ENCODE measurements at places on chromosomes 3 and 15.

GRCh38 chr3:32850226-32850625 is 32.4 kb downstream of the TRIM71 start:
- no peak for DNase-seq

DNA sequence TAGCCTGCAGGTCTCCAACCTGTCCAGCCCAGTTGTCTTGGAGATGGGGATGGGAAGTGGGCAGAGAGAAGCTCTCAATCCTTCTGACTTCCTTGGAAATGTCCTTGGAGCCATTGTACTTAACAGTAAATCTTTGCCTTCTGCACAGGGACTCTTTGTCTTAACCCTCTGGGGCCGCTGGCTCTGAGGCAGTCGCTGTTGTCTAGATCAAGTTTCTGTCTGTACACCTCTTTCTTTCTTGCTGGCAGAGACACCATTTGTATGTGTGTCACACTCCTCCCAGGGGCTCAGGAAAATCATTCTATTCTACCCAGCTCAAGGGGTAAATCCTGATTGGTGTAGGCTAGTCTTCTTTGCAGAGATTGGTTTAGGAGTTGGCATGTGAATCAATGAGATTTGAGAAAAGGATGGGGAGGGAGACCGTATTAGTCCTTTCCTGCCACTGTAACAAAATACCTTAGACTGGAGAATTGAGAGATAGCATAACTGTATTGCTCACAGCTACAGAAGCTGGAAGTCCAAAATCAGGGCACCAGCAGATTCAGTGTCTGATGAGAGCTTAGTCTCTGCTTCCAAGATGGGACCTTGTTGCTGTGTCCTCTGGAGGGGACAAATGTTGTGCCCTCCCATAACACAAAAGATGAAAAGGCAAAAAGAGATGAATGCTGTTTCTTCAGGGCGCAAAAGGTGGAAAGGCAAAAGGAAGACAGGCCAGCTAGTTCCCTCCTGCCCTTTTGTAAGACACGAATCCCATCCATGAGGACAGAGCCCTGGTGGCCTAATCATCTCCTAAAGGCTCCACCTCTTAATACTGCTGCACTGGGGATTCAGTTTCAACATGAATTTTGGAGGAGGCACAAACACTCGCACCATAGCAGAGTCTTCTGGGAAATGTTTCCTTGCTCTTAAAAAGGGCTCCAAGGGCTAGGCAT is 66.3 kb downstream of the PPCDC start:
- no peak for DNase-seq

DNA sequence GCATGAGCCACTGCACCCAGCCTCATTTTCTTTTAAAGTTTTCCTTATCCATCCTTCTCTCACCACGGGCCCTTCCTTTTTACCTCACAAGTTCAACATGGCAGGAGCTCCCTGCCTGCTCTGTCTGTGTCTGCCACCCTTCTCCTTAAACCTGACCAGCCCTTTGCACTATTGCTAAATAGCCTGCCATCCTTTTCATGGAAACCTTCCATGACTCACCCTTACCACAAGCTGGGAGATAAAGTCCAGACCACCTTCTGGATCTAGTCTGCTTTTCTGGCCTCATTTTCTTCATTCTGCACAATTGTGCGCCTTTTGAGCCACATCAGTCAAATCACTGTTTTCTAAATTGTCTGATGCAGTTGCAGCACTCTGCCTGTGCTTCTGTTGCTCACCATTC is 8.9 kb downstream of the PARP14 start:
- no peak for DNase-seq

DNA sequence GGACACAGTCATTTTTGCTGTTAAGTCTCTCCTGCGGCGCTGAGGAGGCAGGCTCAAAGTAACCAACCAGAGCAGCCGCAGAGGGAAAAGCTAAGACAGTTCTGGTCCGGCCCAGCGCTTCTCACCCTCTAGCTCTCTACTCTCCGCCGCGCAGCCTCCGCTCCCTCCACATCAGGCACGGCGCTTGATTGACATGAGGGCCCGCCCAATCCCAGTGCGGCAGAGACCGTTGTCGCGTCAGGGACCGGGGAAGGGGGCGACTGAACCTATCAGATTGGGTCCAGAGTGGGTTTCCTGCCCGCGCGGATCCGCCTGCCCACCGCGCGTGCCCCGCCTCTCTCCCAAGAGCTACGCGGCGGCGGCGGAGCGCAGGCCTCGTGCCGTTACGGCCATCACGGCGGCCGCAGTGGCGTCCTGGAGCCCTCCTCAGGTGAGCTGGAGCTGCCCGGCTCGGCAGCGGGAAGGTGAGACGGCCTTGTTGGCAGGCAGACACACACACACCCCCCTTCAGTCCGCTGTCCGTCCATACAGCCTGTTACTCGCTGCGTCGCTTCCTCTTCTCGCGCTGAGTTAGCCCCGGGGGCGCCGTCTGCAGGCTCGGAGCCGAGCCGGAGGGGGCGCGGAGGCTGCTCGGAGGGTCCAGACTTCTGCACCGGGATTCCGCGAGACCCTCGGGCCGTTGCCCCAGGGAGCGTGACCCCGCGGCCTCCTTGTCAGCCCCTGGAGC is at the start of gene NCK1:
Gene NCK1, plus strand, starts transcription at position 319 of the 727 bp plus-strand sequence. CDS start 65,794 bp downstream, outside the sequence.
- peak; percentile 96 for DNase-seq

DNA sequence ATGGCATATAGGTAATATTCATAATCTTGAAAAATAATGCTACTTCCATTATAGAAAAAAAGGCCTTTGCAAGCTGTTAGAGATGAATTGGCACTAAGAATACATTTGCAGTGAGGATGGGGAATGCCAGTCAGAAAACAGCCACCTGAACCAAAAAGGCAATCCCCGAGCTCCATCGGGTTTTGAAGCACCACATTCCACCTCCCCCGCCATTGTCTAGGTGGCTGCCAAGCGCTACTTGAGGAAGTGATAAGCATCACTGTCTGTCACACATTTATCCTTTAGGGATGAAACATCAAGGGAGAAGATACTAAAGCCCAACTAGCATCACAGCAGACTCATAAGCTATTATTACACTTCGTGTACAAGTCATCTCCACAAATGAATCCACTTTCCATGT is 112.8 kb downstream of the OSBPL10 start:
- no peak for DNase-seq

GRCh38 chr3:73556520-73557372 is 68.0 kb downstream of the PDZRN3 start:
- peak; percentile 32 for DNase-seq

DNA sequence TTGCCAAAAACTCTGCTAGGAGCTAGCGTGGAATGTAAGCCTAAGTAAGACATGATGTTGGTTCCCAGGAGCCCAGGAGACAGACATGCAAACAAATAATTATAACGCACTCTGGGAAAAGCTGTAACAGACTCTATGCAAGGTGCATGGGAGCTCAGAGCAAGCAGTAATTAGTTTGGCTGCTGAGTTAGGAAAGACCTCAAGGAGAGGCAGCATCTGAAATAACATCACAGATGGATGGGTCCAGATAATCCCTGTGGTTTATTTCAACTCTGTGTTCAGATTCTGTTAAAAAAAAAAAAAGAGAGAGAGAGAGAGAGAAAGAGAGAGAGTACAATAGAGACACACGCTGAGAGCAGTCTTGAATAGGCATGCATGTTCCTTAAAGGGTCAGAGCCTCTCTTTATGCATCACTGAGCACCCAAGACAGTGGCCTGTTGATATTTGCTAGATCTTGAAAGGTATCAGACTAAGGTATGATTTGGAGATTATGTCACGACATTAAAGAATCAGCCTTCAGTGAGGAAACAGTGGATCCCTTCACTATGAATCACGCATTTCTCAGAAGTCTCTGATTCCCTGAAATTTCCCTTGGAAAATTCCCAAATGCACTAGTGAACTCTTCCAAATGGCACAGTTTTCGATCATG is 124.4 kb upstream of the LIPC start:
- DNase-seq = no peak

DNA sequence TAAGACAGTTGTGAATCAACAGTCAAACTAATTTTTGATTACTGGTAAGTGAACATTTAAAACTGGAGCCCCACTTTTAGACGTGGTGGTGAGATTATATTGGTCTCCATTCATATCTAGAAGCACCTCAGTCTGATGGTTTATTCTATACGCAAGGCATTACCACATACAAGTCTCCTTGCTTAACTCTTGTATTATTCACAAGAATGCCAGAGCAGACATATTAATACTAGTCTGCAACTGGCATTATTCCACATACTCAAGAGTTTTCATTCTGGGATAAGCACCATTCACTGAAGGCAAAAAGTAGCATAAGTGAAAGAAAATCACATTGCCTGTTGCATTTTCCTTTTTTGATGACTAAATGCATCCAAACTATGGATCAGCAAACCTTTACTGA is 36.9 kb upstream of the MEIS2 start:
- DNase-seq = no peak

DNA sequence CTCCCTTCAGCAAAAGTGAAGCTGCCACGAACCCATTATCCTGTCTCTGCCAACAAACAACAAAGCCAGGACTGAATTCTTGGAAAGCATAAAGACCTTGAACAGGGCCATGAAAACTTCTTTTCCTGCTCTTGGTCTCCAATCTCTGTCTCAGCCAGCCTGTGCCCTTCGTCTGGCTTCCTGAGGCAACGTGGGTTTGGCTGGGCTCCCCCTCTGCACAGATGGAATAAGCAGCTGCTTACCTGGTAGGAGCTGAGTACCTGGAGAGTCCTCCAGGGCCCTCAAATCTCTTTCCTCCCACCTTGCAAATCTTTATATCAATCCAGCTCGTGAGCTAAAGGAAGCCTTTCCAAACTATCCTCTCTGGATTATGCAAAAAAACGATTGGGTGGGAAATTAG is 97.6 kb upstream of the PSMD6 start:
- DNase-seq = no peak

GRCh38 chr3:97957617-97958311 is 14.5 kb downstream of the RIOX2 start:
- no peak for DNase-seq

GRCh38 chr15:63013052-63013808 is 29.3 kb upstream of the TPM1 start:
- peak; percentile 81 for DNase-seq

- DNase-seq = peak; percentile 17
These were observed 1010.0 kb upstream of the CADM2 start for GRCh38 chr3:83948771-83949170.

GRCh38 chr3:160480931-160481330 is 31.3 kb upstream of the TRIM59 start:
- DNase-seq = no peak

DNA sequence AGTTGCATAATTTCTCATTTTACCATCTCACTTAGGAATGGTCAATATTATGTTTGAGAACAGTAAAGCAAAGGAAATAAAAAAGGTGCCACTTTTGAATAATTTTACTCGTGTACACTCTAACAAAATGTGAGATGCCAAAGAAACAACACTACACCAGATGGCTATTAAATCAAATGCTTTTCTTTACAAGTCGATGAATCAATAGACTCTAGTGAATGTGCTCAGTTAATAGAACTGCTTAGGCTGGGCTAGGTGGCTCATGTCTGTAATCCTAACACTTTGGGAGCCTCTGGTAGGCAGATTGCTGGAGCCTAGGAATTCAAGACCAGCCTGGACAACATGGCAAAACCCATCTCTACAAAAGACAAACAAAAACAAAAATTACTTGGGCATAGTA is 87.9 kb downstream of the ZNF609 start:
- DNase-seq = no peak

- DNase-seq = no peak
These were observed 23.2 kb upstream of the ACTC1 start for GRCh38 chr15:34818526-34818925.

DNA sequence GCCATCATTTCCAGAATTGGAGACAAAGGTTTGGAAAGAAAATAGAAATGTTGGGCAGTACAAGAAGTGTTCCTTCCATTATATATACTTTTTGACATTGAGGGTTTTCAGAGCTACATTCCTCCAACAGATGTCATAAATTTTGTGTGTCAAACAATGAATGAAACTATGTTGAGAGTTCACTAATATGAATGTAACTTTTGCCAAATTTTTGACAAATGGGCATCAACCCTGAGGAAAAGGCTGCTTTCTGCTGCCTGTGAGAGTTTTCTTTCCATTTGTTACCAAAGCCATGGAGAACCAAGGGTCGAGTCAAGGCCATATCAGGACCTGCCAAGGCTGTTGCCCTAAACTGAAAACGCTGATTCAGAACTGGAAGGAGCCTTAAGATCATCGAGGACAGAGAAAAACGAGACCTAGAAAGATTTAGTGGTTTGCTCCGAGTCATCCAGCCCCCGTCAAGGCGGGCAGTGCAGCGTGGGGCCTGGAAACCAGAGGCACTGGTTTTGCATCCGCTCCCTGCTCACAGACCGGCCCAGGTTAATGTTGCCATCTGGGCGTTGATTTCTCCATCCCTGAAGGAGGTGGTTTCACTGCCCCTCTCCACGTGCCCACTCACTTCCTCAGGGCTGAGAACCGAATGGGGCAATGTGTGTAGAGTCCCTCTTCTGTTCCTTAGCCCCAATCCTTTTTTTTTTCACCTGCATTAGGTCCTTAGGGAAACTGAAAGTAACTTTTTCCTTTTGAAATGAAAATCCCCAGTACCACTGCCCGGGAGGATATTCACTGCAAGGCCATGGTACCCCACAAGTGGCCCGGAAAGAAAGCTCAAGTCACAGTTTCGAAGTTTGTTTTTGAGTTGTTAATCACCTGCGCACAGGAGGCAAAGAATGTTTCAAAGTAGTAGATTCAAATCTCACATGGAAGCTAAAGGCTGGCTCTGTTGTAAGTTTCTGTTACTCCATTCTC is 32.8 kb downstream of the TPM1 start:
- no peak for DNase-seq

- peak; percentile 60 for DNase-seq
These were observed 116.1 kb downstream of the PCCB start for GRCh38 chr3:136366289-136366688.

- DNase-seq = no peak
These were observed 46.7 kb downstream of the CASR start for GRCh38 chr3:122230174-122230573.

DNA sequence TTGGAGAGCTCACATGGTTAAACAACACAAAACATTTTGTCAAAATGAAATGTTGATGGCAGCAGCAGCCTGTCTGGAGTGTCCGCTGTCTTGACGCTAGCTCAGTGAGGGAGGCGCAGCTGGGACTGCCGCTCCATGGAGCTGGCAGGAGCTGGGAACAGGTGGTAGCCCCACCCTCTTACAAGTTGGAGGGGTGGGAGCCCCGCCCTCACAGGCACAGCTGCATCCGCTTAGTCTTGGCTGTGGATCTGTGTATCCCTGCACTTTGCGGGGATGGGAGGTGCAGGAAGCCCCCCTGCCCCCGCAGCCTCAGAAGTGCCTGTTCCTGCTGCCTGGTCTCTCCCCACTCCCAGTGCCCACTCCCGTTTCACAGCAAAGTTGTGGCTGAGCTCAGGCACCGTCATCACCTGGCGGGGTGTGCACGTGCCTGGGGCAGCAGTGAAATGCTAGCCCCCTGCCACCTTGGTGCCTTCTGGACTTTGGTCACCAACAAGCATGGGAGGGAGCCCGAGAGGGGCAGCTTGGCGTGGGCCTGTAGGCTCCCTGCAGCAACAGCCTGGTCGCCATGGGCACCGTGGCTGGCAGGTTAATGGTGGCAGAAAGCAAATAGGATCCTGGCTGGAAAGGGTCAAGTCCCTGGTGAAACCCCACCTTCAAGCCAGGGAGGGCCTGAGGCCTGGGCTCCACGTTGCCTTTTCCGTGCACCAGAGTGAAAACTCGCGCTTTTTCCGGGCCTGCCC is 53.8 kb upstream of the CADM2 start:
- no peak for DNase-seq
